ENCODE measurements at places on chromosomes 13 and 19. TPM values are rescaled to one million over a fixed set of nuclear protein-coding genes. Genes with fewer than 3 reads are reported as not detected.

GRCh38 chr13:73131247-73131646, 72.4 kb downstream of the KLF5 start:
- H3K36me3 ChIP-seq = no peaks in the 10 kb centered on the region
- H3K4me1 ChIP-seq = no peaks in the 10 kb centered on the region
- H3K27me3 ChIP-seq = no peaks in the 10 kb centered on the region
- DNase-seq = no peak
- H3K4me3 ChIP-seq = no peak overlapping the region

GRCh38 chr19:37874784-37875183, 31.6 kb downstream of the WDR87 start:
- H3K4me3 ChIP-seq = no peak overlapping the region
- peaks cover 10% of the 10 kb centered on the region for H3K36me3 ChIP-seq
- DNase-seq = no peak
- H3K27ac ChIP-seq = no peak overlapping the region

DNA sequence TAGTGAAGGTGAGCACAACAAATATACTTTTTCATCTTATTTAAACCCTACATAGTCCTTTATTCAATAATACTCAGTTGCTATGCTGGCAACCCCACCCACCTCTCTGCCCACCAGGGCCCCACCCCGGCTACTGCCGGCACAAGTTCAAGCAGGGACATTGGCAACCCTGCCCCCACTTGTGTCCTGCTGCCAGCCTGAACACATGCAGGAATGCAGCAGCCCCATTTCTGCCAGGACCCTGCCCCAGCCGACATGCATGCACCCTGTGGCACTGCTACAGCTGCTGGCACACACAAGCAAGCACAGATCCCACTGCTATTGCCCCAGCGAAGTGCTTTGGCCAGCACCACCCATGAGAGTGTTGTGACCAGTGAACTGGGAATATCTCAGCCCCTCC, 289.8 kb downstream of the COG6 start:
- no peaks in the 10 kb centered on the region for H3K27me3 ChIP-seq
- no peak overlapping the region for H3K27ac ChIP-seq
- H3K4me1 ChIP-seq = peaks cover 25% of the 10 kb centered on the region
- DNase-seq = no peak

GRCh38 chr19:3095441-3096191, 1.5 kb downstream of the GNA11 start:
- H3K27me3 ChIP-seq = peaks cover 14% of the 10 kb centered on the region
- peaks cover 19% of the 10 kb centered on the region for H3K4me1 ChIP-seq
- peak; percentile 56 for DNase-seq
- H3K27ac ChIP-seq = peak overlapping the region; percentile 84
- H3K4me3 ChIP-seq = peak overlapping the region; percentile 89
- H3K36me3 ChIP-seq = no peaks in the 10 kb centered on the region

- peaks cover 42% of the 10 kb centered on the region for H3K4me1 ChIP-seq
- peak overlapping the region; percentile 59 for H3K4me3 ChIP-seq
- peaks cover 55% of the 10 kb centered on the region for H3K36me3 ChIP-seq
- no peak for DNase-seq
- H3K27me3 ChIP-seq = peaks cover 9% of the 10 kb centered on the region
These were observed 33.1 kb upstream of the ZNF331 start for GRCh38 chr19:53504885-53505284.

GRCh38 chr13:85074543-85075313, 724.5 kb downstream of the SLITRK6 start:
- H3K27ac ChIP-seq = no peak overlapping the region
- no peak for DNase-seq
- H3K4me1 ChIP-seq = no peaks in the 10 kb centered on the region
- no peaks in the 10 kb centered on the region for H3K36me3 ChIP-seq
- H3K4me3 ChIP-seq = no peak overlapping the region

Gene NFIX
- total RNA-seq = 9.9 TPM

Gene EBI3
- 9.7 TPM for total RNA-seq

Gene CLEC17A
- not detected for total RNA-seq
